8988T (cell line): ENCODE measurements at places on chromosomes 1 and 21.

- no peak for DNase-seq
Measured at GRCh38 chr1:236021424-236022135, 43.3 kb downstream of the NID1 start.

DNA sequence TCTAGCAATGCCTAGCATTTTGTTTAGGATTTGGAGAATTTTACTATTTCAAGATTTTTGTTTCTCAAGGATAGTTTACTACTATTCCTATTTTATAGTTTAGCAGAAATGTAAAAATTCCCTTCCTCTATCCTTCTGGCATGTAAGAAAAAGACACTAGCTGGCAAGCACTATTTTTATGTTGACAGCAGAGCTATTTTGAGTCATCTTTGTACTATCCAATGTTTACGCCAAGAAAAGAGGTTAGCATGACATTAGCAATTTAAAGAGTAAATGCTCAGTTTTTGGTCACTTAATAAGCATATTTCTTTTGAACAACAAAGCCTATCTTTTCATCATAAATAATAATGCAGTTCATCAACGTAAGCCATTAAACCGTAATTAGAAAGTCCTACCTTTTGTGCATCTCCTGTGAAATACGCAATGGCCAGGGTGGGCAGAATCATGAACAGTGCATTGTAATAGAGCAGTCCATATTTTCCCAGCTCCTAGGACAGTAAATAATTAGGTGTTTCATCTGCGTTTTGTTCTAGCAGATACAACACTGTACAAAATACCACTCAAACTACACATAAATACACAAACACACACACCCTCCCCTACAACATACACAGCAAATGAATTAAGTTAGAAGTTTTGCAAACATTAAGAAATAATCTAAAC is 12.0 kb downstream of the SLC35D1 start:
- DNase-seq: no peak

DNA sequence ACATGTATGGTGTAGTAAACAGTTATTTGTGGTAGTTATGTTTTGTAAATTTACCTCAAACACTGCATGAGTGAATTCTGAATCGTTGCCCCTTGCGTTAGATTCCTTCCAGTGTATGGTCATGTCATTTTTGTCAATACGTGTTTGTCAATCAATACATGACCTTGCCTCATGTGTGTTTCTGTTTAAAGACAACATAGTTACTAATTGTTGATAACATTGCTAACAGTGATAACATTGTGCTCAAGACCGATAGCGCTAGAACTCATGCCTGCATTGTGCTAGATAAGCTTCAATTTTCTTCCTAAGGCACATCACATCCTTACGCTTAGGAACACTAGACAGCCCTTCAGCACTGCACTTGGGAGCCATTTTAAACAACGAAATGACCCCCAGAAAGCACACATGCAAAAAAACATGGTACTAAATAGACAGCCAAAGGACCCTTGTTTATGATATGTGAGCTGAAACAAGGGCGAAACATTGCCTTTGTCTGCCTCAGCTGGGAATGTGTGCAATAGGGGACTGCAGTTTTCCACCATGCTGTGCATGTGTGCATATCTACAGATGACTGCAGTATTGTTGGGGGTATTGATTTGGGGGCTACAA is 37.3 kb downstream of the MRPS6 start:
- no peak for DNase-seq

DNA sequence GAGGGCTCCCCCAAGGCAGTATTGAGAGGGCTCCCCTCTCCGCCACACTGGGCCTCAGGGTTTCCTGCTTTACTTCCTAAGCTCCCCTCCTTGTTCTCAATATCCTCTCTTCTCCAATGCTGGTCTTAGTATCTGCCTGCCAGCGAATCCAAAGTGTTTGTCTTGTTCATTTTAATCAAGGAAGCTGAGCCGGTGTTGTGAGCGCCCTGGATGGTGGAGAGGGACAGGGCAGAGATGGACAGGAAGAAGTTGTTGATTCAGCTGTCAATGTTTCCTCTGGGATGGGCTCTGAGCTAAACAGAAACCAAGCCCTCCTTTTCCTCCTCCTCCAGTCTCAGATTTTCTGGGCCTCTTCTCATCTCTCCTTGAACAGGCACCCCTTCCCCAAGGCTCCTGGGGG is 5.4 kb downstream of the OLFML3 start:
- no peak for DNase-seq

GRCh38 chr1:158002022-158002630 is 8.7 kb downstream of the KIRREL1 start:
- no peak for DNase-seq

- no peak for DNase-seq
Measured at GRCh38 chr1:181084606-181084969, 3.9 kb upstream of the IER5 start.

DNA sequence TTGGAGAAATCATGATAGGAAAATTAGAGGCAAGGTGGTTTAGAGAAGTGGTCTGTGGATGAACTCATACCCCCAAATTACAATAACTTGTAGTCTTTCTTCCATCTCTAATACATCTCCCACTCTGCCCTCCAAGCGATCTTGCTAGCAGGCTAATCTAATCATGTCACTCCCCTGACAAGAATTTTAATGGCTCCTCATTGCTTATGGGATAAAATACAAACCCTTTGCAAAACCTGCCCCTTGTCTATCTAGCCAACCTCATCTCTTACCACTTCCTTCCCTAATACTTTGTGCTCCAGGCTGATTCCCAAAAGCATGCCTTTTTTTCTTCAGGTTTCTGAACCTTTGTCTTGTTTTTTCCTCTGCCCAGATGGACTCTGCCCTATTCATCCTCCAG is 71.3 kb upstream of the LRRN2 start:
- no peak for DNase-seq

- no peak for DNase-seq
Measured at GRCh38 chr1:201537891-201538611, 876 bp upstream of the NAV1 start.
